ENCODE measurements at places on chromosomes 13 and 19.

DNA sequence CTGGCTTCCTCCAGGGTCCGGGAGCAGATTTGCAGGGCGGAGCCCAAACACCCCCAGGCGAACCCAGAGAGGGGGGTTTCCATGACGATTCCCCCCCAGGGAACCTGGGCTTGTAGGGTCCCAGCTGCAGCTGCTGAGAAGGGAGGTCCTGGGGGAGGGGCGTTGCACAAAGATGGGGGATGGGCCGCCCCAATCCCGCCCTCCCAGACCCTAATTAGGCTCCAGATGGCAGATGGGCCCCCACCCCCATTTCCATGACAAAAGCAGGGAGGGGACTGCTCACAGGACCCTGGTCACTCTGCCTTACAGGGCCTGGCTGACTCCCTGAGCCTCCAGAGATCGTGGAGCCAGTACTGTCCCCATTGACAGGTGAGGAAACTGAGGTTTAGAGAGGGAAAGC, 15.2 kb downstream of the ELAVL3 start:
- no peak for DNase-seq

DNA sequence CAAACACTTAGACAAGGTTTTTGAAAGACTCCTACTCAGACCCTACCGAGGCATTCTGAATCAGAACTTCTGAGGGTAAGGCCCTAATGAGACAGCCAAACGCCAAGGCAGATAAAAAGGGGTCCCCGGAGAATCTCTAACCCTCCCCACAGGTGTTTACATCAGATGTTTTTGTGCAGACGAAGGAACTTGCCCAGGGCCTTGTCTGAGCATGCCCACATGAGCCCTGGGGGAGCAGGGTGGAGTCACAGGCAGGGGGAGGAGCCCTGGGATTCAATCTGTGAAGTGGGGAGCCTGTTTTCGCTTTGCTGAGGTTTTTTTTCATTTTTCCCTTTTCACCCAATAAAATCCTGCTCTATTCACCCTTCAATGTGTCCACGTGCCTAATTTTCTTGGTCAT, 61.6 kb upstream of the MED4 start:
- no peak for DNase-seq

DNA sequence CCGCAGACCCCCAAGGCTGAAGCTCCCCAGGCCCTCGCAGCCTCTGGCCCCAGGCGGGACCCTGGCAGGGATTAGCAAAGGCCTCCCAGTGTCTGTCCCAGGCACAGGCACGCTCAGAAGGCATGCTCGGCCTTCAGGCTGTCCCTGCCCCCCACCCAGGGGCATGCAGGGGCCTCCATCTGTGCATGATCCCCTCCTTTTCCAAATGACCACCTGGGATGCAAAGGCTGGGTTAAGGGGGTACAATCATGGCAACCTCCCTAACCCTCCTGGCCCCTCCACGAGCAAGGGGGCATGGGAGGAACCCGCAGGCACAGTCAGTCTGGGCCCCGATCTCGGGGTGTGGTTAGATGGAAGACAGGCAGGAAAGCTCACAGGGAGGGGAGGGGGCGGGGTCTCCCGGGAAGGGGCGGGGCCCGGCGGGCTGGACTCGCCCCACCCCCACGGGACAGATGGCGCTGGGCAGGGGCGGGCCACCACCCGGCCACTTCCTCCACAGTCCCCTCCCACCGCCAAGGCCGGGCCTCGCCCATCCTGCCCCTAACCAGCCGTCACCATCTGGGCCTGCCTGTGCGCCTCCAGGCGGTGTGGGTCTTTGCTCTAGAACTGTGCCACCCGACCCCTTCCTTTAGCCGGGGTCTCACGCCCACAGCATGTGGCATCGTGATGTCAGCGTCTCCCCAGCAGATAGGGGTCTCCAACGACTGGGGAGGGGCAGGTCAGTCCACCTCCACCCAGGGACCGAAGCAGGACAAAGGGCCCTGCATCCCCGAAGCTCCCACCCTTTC, 7.0 kb upstream of the REXO1 start:
- no peak for DNase-seq

GRCh38 chr13:106493533-106494220, 41.8 kb downstream of the EFNB2 start:
- no peak for DNase-seq

GRCh38 chr13:34810996-34811395, 131.1 kb upstream of the NBEA start:
- no peak for DNase-seq

GRCh38 chr19:3899531-3900294, 19.2 kb downstream of the ATCAY start:
- no peak for DNase-seq

DNA sequence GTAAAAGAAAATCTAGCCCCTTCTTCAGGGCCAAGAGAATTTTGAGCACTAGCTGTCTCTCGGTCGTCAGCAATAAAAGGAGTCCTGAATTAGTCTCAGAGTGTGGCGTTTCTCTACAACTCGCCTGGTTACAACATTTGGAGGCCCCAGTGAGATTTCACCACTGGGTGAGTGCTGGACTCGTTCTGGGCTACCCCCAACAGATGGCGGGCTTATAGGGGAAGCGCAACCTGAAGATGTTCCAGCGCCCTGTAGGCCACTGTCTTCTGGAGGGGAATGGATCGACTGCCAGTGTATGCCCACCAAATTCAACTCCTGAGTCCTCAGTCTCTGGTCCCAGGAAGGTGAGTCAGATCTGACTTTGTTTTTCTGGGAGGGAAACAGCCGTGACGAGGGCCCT, 11.7 kb upstream of the ZNF181 start:
- DNase-seq, result no peak

- no peak for DNase-seq
Observed at GRCh38 chr13:79833991-79834390, 353.0 kb downstream of the NDFIP2 start.

DNA sequence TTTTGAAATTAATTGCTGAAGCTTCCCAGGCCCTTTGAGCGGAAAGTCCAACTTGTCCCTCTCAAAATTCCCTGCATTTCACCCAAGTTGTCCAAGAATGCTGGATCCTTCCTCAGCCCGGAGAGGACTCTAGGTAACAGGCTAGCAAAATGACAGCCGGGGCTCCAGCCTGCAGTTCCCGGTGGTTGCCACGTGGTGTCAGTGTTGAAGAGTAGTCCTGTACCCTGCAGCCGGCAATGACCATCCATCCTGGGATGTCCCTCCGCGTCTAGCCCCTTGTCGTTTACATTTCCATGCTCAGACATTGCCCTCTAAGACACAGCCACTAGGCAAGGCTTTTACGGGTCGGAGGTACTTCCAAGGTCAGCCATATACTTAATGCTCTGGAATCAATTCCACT, 31.4 kb upstream of the MTIF3 start:
- no peak for DNase-seq

DNA sequence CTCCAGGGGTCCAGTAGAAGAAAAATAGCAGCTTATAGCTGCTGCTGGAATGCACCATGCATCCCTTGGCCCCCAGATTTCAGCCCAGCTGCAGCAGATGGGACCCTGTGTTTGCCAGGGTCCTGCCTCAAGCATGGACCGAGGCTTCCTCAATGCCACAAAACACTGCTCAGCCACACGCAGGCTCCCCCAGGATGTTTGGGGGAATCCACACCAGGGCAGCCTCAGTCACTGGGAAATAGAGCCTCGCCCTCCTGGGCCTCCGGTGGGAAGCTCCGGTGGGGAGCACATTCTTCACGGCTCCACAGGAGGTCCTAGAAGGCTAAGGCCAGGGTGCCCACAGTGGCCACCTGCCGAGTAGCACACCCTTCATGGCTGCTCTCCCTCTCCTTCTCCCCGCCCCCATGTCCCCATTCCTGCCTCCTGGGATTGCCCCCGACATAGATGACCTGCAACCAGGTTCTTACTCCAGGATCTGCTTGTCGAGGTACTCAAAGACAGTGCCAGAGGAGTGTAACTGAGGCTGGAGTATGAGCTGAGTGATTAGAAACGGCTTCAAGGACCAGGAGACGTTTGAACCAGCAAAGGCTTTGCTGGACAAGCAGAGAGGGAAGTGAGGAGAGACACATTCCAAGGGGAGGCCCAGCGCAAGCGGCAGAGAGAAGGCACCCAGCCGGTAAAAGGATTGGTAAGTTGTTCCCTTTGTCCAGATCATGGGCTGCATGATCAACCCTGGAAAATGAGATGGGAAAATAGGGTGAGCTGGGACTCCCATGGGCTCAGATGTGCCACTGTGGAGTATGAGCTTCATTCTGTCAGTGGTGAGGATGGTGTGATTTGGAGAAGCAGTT, 110.7 kb upstream of the UQCRFS1 start:
- DNase-seq, result no peak

- DNase-seq, result no peak
Observed at GRCh38 chr19:11092181-11092538, 2.9 kb downstream of the LDLR start.

GRCh38 chr19:42295831-42296525, 6.0 kb upstream of the PRR19 start:
- DNase-seq, result no peak

DNA sequence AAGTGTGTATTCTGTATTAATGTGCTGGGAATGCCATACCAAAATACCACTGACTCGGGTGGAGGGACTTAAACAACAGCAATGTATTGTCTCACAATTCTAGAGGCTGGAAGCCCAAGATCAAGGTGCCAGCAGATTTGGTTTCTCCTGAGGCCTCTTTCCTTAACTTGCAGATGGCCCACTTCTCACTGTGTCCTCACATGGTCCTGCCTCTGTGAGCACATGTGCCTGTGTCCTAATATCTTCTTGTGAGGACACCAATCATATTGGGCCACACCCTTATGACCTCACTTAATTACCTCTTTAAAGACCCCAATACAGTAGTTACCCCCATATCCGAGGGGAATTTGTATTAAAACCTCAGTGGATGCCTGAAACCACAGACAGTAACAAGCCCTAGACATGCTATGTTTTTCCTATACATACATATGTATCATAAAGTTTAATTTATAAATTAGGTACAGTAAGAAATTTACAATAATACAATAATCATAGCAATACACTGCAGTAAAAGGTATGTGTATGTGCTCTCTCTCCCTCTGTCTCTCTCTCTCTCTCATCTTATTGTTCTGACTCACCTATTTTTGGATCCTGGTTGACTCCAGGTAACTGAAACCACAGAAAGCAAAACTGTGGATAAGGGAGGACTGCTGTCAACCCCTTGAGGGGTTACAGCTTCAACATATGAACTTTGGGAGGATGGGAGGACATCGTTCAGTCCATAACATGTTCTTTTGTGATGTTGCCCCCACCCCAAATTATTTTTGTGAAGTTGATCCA, 174.3 kb downstream of the IRS2 start:
- no peak for DNase-seq

DNA sequence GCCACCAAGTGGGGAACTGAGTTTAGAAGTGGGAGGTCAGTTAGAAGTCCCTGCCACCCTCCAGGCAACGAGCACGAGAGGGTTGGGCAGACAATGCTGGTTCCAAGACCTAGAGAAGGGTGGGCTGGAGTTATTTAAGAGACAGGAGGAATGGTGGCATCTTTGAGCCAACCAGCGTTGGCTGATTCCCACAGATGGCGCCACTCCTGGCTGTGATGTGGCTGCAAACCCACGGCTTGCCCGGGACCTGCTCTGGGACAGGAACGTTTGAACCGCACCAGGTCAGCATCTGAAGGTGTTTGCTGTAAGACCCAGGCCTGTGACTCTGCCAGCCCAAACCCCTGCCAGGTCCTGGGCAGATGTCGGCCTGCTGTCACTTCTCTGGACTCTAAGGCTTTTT, 42.8 kb downstream of the BICRA start:
- no peak for DNase-seq

GRCh38 chr19:54804101-54804500, 691 bp downstream of the KIR2DL4 start:
- no peak for DNase-seq

GRCh38 chr19:30402436-30403202, 30.4 kb downstream of the ZNF536 start:
- no peak for DNase-seq

DNA sequence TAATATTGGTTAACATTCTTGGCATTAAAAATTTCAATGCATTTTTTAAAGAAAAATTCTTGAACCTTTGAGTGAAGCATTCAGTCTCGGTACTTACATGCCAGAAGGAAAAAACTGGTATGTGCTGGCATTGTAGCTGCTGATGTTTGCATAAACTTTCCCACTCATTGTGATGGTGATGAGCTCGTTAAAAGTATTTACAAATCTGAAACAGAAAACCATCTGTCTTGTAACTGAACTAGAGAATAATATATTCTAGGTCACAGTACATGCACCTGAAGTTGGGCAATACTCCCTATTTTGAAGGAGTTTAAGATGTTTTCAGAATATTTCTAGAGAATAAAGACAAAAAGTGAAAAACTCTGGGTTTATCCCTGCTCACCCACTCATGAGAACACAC, 64.1 kb downstream of the SLC15A1 start:
- no peak for DNase-seq

- no peak for DNase-seq
Observed at GRCh38 chr13:39781381-39781780, 125.9 kb downstream of the COG6 start.

GRCh38 chr19:46373491-46374359, 26.8 kb downstream of the PPP5C start:
- DNase-seq, result no peak

GRCh38 chr13:74153316-74153715, 19.1 kb upstream of the KLF12 start:
- no peak for DNase-seq

DNA sequence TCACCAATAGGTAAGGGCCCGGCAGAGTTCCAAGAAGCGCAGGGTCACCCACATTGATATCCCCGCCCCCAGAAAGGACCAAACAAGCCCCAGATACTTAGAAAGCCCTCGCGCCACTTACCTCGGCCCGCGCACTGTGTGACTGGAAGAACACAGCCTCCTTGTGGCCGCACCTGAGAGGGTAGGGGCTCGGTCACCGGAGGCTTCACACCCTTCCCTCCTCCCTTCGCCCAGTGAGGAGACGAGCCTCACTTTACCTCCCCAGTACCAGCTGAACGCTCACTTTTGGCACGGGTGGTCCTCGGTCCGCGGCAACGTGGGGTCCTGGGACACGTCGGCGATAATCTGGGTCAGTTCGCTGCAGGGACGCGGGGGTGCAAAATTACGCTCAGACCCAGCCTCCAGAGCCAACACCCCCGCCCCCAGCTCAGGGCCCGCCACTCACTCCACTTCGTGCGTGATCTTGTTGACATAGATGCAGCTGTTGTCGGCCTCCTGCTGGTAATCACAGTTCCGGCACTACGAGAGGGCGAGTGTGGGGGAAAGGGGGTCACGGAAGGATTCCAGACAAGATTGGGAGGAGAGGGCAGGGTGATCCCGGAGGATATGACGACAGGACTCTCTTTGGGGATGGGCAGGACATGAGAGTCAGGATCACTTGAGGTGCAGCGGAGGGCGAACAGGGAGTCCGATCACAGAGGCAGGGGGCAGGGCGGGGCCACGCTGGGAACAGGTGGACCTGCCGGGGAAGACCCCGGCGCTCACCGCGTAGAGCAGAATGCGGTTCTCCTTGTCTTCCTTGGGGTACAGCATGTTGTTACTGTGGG, 568 bp downstream of the POLR2I start:
- DNase-seq, result no peak

GRCh38 chr19:52963247-52963618, 552 bp upstream of the ZNF816 start:
- DNase-seq, result no peak

DNA sequence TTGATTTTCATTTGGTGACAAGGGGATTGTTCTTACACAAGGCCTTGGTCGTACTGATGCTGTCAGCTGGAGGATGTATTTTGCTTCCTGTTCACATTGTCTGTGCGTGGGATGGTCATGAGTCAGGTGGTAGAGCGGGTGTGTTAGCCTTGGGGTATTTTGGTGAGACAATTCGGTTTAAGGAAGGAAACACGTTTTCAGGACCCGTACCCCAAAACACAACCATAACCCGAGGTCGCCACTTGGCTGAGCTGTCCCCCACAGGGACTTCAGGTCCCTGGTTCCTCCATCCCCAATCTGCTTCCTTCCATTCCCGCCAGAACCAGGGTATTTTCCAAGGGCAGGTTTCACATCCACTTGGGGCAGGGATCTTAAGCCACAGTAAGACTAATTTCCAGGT, 15.0 kb downstream of the MYO9B start:
- no peak for DNase-seq

All from AG04449 (cell line).